Stimulated activated CD4-positive, alpha-beta T cell treated with anti-CD3 and anti-CD28 coated beads, TNF-alpha, amount 100 ng/mL, for 4 hours (primary cell): ENCODE measurements at places on chromosomes 11 and 22.

- DNase-seq, result no peak
These were observed 14.0 kb upstream of the AMPD3 start for GRCh38 chr11:10441091-10441490.

DNA sequence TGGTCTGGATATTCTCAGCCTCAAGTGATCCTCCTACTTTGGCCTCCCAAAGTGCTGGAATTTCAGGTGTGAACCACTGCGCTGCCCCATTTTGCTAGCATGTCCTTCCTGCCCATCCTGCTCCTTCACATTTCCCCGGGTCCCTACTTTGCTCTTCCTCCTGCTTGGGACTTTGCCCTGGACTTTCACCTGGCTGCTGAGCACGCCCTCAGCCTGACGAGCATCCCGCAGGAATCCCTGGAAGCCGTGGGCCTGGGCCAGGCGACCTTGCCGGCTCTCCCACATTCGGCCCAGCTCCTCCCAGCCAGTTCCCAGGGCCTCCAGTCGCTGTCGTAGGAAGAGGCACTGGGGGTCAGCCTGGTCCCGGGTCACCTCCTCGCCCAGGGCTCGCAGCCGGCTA lies 22.6 kb upstream of the RBM4B start:
- no peak for DNase-seq

- no peak for DNase-seq
These were observed 103.1 kb downstream of the PDE2A start for GRCh38 chr11:72570893-72571661.

- DNase-seq, result peak; percentile 66
These were observed 7.3 kb downstream of the ADORA2A start for GRCh38 chr22:24434471-24435322.

- DNase-seq, result no peak
These were observed 81.9 kb upstream of the SPON1 start for GRCh38 chr11:13880634-13881033.

GRCh38 chr11:44805596-44805995 lies 78.8 kb downstream of the TSPAN18 start:
- DNase-seq, result no peak

- DNase-seq, result no peak
These were observed 720 bp downstream of the UFD1 start for GRCh38 chr22:19478045-19478900.

DNA sequence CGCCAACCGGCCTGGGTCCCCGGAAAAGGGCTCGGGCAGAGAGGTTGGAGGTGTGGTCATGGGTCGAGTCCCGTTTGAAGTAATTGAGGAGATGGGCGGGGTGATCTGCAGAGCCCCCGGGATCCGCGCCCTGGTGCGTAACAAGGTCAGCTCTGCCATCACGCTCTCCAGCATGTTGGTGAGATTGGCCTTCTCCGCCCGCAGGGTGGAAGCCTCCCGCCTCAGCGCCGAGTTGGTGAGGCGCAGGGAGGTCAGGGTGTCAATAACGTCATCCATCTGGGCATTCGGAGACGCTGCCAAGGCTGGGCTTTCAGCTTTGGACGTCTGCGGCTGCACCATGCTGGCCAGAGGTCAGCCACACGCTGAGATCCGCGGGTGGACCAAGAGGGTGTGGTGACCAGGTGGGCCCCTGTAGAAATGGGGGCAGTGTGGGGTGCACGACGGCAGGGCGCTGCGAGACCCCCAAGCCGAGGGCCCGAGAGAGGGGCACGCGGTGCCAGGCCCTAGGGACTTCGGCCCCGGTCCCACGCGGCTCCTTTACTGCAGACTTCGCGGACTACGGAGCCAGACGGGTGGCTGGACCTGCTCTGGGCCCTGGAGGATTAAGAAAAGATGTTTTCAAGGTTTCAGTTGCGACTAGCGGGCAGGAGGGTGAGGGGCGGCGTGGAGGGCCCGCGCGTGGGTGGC lies 672 bp downstream of the RTL6 start:
- no peak for DNase-seq

DNA sequence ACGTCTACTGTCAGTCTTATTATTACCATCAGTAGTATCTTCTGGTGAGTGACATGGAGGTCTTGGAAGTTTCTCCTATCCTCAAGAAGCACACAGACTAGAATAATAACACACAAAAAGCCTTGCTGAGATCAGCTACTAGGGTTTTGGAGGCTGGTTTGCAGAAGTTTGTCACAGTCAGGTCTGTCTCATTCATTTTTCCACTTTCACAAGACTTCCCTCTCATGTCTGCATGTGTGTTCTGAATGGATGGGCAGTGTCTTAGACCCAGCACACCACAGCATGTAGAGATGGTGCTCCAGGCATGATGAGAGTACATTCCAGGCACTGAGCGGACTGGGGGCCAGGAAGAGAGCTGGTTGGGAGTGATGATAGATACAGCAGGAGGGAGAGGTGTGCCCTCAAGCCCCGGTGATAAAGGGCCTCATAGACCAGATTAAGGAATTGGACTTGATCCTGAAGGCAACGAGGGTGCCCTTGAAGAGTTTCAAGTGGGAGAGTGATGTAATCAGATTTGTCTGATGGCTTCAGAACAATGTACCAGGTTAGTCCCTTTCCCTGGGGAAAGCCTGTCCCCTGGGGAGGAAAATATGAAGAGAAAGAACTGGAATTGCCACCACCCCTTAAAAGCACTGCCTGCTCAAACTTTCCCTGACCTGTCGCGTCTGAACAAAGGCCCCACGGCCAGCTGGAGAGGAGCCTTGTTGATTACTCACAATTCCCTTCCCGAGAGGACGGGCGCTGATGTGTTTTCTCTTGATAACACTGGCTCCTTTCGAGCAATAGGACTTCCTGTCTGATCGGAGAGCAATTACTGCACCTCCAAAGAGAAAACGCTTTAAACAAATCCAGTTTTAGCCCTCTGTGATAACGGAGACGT lies 45.1 kb upstream of the LMO2 start:
- no peak for DNase-seq

DNA sequence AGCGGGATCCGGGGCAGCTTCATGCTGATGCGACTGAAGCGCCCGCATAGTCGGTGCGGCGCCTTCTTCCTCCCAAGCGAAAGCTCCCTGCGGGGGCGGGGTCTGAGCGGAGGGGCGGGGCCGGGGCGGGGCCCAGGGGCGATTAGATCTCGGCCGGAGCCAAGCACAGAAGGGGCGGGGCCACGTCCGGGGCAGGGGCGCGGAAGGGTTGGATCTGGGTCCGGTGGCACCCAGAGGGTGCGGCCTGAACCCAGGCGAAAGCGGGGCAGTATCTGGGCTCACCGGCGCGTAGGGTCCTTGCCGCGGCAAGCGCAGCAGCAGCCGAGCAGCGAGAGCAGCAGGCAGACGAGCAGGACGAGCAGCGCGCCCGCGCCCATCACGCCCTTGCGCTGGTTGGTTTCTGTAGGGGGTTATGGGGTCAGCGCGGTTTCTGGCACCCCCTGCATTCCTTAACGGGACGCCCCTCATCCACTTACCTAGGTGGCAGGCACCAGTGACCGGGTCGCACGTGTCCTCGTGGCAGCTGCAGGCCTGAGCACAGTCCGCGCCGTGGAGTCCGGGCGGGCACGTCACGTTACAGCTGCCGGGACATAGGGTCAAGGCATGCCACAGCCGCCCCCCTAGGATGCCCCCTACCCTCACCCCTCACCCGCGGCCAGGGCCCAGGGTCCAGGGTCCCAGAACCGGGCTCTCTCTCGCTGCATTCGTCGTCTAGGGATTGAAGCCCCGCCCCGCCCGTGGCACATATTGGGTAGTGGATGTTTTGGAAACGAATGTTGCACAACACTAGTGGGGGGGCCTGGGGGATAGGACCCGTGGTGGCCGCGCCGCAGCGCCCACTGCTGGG lies 8.1 kb downstream of the SCARF2 start:
- peak; percentile 61 for DNase-seq

- no peak for DNase-seq
These were observed 39.6 kb downstream of the GALNT18 start for GRCh38 chr11:11582011-11582701.

GRCh38 chr11:93279851-93280347 lies 50.6 kb upstream of the DEUP1 start:
- no peak for DNase-seq

GRCh38 chr11:10605941-10606381 lies 37.5 kb upstream of the LYVE1 start:
- no peak for DNase-seq

GRCh38 chr11:6746086-6746618 lies 25.6 kb downstream of the OR2AG2 start:
- no peak for DNase-seq

- no peak for DNase-seq
These were observed 115.9 kb upstream of the GRK3 start for GRCh38 chr22:25448435-25449051.

- peak; percentile 67 for DNase-seq
These were observed 2.2 kb upstream of the TUT1 start for GRCh38 chr11:62593434-62594044.

DNA sequence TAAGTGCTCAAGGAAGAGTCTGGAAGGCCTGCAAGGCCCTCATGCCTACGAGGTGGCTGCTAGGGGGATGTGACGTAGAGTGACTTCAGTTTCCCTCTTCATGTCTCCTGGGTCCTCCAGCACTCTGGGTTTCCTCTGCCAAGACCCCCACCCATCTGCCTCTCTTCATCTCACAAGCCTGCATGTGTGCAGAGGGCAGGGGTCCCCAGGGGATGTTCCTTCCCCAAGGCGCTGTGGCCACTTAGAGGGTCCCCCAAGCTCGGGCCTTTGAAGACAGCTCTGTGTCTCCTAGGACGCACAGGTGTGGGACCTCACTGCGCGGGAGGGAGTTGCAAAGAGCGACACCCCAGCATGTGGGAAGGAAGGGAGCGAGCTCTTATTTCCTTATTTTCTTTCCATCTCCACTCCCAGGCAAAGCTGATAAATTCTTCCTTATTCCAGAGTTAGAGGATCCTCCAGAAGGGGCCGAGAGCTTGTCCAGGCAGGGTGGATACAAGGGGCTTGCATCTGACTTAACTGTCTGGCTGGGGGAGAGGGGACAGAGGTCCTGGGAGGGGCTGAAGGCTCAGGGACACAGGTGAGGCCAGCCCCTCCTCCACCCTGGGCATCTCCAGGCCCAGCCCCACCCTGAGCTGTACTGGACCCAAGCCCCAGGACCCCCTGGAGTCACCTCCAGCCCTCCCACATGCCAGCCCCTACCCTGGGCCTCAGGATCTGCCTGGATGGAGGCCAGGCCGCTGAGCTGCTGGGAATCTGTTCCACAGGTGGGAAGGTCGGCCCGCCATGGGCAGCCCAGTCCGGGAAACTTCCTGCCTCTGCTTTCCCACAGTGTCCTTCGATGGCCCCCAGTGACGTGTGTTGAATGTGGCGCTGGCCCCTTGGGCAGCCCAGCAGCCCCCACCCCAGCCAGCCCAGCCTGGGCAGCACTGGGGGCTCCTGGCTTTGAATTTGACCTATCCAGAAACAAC lies 59.7 kb upstream of the KCNQ1OT1 start:
- DNase-seq, result no peak

- peak; percentile 75 for DNase-seq
These were observed at the start of gene SCYL1 for GRCh38 chr11:65524741-65525545. TSS of gene SCYL1 (plus strand) at chr11:65525083. CDS start at chr11:65525154, 71 bp downstream.

DNA sequence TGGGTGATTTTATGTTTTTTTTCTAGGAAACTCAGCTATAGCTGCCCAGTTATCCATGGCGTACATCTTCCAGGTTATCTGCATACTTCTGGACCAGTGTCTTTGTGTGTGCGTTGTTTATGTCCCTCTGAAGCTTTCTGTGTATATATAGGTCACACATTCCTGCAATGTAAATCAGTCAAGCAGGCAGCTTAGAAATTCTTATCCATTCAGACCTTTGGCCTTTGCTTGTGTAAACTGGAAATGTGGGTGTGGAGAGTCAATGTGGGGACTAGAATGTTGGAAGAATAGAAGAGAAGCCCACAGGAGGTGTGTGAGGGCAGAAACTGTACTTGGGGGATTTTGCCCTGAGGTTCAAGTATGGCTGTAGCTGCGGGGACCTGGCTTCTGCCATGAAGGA lies 51.7 kb downstream of the BARX2 start:
- DNase-seq, result no peak

DNA sequence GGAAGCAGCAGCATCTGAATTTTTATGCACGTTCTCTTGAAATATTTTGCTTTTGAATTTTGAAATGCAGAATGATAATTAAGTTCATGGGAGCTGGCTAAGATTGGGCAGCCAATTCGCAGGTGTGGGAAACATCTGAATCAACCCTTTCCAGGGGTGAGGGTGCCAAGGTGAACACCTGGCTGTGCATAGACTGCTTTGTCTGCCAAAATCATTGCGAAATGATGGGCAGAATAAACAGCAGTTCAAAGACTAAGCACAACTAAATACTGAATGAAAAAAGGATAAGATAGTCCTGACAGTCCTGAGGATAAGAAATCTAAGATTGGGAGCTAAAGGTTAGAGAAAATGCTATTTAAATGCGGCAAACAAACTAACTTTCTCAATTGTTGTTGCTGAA lies 813.3 kb upstream of the RAG2 start:
- no peak for DNase-seq

- no peak for DNase-seq
These were observed 42.4 kb upstream of the TSKU start for GRCh38 chr11:76740772-76741171.

DNA sequence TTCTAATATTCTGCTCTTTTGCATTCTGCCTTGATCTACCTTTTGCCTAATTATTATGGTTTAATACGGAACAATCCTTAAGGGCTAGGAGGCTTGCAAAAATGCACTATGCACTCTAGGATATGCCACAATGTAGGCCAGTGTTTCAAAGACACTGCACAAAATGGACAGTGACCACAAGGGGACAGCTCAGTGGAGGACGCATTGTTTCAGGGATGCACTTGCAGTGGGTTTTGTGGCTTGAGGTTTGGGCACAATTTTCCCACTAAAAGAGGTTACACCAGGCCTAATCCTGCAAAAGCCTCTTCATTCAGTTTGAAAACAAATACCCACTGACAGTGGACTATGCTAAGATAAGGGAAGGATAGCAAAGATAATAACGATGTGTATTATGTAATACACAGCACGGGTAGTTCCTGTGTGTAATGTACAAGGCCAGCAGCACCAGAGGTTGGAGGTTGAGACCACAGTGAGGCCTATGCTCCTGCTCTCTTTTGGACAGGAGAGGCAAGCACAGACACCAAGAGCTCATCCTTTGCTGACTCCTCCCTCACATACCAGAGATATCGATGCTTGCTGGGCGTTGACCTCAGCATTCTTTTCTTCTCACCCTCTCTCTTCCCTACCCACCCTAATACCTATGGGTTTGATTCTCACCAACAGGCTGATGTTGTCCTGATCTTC lies 12.7 kb downstream of the MAP6 start:
- no peak for DNase-seq

DNA sequence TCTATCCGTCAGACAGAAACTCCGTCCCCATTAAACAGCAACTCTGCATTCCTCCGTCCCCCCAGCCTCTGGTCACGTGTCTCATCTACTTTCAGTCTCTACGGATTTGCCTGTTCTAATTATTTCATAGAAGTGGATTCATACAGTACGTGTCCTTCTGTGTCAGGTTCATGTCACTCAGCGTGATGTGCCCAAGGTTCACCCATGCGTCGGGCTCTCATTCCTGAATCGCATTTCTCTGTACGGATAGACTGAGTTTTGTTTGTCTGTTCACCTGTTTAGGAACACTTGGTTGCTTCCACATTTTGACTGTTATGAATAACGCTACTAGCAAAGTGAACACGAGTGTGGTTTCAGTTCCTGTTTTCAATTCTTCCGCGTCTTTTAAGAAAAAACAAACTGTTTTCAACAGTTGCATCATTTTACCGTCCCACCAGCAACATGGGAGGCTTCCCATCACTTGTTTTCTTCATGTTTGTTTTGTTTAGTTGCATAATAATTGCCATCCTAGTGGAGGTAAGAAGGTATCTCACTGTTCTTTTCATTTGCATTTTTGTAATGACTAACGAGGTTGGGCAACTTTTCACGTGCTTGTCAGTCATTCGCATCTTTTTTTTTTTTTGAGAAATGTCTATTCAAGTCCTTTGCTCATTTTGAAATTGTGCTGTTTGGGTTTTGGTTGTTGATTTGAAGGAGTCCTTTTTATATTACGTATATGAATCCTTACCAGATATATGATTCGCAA lies 8.9 kb upstream of the NLRP6 start:
- no peak for DNase-seq
